Lung microvascular endothelial cell (primary cell): ENCODE measurements at places on chromosomes 13 and 19.

GRCh38 chr19:7004313-7004931 is 16.8 kb downstream of the MBD3L2B start:
- DNase-seq: no peak

- DNase-seq: no peak
Measured at GRCh38 chr19:43735013-43735412, 19.1 kb downstream of the IRGC start.

DNA sequence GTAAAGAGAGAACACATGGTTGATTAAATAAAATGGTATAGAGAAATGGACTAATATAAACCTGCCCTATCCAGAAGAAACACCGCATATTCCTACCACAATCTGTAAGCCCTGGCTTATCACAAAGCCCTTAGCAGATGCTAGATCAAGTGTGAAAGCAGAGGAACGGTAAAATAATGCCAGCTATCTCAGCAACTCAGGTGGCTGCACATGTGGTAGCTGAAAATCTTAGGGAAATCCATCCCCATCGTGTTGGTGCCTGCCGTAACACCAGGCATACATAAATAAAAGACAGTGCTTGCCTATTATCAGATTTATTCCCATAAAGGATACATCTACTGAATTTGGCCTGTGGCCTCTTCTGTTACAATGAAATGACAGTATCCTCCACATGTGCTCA is 304.1 kb upstream of the MAB21L1 start:
- DNase-seq: no peak

DNA sequence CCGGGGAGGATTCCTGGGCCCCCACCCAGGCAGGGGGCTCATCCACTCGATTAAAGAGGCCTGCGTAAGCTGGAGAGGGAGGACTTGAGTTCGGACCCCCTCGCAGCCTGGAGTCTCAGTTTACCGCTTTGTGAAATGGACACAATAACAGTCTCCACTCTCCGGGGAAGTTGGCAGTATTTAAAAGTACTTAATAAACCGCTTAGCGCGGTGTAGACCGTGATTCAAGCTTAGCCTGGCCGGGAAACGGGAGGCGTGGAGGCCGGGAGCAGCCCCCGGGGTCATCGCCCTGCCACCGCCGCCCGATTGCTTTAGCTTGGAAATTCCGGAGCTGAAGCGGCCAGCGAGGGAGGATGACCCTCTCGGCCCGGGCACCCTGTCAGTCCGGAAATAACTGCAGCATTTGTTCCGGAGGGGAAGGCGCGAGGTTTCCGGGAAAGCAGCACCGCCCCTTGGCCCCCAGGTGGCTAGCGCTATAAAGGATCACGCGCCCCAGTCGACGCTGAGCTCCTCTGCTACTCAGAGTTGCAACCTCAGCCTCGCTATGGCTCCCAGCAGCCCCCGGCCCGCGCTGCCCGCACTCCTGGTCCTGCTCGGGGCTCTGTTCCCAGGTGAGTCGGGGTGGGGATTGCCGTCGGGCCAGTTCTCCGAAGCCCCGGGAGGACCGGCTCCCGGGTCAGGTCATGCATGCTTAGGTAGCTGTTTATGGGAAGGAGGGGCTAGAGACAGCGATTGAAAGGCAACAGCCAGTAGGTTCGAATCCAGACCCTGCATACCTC is at the start of gene ICAM1:
Gene ICAM1, plus strand, starts transcription at position 505 of the 779 bp plus-strand sequence. Its CDS starts 40 bp downstream, at position 545.
- peak; percentile 95 for DNase-seq

- no peak for DNase-seq
Measured at GRCh38 chr19:32349051-32349450, 3.6 kb downstream of the ZNF507 start.

DNA sequence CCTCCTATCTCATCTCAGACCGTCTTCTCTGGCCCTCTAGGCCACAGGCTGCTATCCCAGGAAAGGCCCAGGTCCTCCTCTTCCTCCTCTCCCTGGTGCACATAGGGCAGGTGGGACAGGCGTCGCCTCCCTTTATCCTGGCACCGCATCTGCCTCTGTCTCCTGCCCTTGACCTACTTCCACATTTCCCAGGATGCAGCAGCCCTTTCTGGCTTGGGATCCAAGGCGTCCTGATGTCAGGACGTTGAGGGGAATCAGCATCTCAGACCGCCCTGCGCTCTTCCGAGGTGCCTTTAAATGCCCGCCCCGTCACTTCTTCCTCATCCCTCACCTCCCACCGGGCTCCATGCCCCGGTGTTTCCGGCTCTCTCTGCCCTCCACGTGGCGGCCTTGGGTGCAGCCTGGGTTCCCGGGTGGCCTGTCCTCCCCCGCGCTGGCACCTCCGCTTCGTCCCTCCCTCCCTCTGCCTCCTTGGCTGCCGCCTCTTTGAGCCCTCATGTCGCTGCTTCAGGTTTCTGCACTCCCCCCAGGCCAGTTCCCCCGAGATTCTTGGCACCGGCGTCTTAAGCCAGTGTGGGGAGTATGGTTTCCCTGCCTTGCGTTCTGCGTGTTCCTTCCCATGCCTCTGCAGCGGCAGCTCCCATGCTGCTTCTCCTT is 66.3 kb downstream of the KDM4B start:
- DNase-seq: no peak

GRCh38 chr19:17966550-17967256 is at the start of gene KCNN1:
TSS of gene KCNN1 (plus strand) at chr19:17967107. CDS start at chr19:17973889, 6,782 bp downstream.
- peak; percentile 24 for DNase-seq
